ENCODE measurements at places on chromosomes 16 and 17.

GRCh38 chr16:66391726-66392670 is 25.5 kb downstream of the CDH5 start:
- DNase-seq = no peak

DNA sequence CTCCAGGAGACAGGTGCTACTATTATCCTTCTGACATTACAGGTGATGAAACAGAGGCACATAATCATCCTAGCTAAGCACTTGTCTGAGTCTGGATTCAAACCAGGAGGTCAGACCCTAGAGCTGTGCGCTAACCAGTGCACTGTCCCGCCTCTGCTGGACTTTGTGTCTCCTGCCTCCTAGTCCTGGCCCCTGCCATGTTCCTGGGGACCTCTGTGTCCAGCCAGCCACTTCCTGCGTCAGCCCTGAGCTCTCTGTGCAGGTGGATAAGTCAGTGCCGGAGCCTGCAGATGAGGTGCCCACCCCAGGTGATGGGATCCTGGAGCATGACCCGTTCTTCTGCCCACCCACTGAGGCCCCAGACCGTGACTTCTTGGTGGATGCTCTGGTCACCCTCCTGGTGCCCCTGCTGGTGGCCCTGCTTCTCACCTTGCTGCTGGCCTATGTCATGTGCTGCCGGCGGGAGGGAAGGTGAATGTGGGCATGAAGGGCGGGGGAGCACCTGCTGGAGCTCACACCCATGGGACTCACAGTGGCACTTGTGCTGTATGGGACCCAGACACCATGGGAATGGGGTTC is 4.2 kb downstream of the SGCA start:
- peak; percentile 31 for DNase-seq

DNA sequence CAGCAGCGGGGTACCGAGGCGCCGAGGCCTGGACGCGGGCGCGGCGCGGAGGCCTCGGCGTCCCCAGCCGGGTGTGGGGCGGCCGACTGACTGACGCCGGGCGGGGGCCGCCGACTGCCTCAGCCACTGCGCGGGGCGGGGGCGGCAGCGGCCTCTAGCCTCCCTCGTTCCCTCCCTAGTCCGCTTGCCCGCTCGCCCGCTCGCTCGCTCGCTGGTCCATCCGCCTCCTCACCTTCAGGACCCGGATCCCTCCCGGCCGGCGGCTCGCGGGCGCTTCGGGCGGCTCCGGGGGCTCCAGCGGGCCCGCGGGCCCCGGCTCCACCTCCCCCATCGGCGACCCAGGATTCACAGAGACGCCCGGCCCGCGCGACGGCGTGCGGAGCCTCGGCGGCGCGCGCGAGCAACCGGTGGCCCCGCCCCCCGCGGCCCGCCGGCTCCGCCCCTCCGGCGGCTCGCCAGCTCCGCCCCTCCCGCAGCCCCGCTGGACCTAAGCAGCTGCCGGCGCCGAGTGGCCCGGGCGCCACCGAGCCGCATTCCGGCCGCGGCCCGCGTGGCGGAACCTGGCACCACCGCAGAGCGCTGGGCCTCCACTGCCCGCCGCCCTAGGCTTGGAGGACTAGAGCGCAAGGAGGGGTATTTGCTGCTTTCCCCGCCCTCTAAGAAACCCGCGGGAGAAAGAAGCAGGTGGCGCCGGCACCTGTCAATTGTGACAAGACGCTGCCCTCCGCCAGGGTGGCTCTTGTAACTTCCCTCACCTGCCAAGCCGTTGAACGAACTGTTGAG is 773 bp downstream of the PHLPP2 start:
- peak; percentile 83 for DNase-seq

- peak; percentile 62 for DNase-seq
Observed at GRCh38 chr17:9228408-9229159, 207.3 kb downstream of the NTN1 start.

GRCh38 chr17:38982858-38983746 is 15.9 kb upstream of the FBXO47 start:
- peak; percentile 66 for DNase-seq
